Naive thymus-derived CD4-positive, alpha-beta T cell (primary cell): ENCODE measurements at places on chromosomes 13 and 19.

GRCh38 chr13:111859354-111860230 is 207.4 kb upstream of the SOX1 start:
- no peak for DNase-seq

- DNase-seq, result no peak
These were observed 335.7 kb downstream of the TSHZ3 start for GRCh38 chr19:31013384-31014020.

DNA sequence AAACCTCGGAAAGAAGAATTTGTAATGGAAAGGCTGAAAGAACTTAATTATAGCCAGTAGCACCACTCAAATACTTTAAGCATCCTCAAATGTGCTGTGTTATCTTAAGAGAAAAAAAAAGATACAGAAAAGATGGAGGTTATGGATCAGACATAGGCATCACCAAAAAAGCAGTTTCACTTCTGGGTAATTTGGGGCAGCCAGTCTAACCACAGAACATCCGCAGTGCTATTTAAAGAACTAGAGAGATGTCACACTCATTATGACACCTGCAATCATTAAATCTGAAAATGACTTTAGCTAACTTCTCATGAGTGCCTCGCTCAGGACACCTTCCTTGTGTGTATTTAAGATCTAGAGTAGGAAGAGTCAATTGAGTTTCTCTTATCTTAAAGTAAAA is 211.8 kb downstream of the RBM26 start:
- DNase-seq, result peak; percentile 47

GRCh38 chr13:45406421-45406820 is 11.8 kb downstream of the SLC25A30 start:
- no peak for DNase-seq

DNA sequence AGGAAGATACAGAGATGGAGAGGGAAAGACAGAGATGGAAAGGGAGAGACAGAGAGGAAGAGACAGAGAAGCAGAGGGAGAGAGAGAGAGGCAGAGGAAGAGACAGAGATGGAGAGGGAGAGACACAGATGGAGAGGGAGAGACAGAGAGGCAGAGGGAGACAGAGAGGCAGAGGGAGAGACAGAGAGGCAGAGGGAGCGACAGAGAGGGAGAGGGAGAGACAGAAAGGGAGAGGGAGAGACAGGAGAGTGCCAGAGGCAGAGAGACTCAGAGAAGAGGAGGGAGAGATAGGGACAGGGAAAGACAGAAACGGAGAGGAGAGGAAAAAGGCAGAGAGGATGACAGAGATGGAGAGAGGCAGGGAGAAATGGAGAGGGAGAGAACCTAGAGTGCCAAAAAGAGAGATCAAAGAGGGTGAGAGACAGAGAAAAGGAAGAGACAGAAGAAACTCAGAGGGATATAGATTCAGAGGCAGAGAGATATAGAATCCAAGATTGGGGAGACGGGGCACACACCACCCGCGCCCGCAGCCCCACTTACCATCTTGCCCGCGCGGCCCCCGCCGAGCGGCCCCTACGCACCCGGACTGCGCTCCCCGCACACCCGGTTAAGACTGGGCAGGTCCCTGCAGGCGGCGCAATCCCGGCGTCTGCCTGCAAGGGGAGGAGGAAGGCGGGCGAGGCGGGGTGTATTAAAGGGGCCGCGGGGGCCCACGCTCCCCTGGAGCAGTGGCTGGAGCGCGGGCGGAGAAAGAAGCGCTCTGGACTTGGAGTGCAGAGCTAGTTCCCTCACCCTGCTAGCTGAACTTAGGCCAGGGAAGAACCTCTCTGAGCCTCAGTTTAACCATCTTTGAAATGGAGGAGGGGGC is 10.7 kb downstream of the TM6SF2 start:
- DNase-seq, result no peak

GRCh38 chr19:13599681-13600080 is 93.4 kb upstream of the CACNA1A start:
- no peak for DNase-seq

- no peak for DNase-seq
These were observed 56.1 kb upstream of the ZNF835 start for GRCh38 chr19:56727677-56728076.

GRCh38 chr19:18393836-18394235 is 3.6 kb downstream of the LRRC25 start:
- DNase-seq, result no peak

DNA sequence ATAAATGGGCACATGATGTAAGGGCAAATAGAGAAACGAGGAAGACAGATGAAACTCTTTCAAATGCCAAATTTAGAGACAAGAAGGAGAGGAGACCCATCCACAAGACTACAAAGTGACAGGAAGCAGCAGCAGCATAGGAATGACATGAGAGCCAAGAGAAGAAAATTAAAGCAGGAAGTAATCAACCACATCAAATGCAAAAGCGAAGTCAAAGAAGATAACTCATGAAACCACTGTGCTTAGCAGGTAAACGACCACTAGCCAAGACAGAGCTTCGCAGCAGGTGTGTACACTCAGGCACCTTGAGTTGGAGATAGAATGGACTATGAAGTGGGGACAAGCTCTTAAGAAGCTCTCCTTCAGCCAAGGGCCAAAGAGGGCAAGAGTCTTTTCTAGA is 64.1 kb downstream of the KLF12 start:
- peak; percentile 69 for DNase-seq

GRCh38 chr19:5695649-5696195 is 5.6 kb downstream of the RPL36 start:
- no peak for DNase-seq

DNA sequence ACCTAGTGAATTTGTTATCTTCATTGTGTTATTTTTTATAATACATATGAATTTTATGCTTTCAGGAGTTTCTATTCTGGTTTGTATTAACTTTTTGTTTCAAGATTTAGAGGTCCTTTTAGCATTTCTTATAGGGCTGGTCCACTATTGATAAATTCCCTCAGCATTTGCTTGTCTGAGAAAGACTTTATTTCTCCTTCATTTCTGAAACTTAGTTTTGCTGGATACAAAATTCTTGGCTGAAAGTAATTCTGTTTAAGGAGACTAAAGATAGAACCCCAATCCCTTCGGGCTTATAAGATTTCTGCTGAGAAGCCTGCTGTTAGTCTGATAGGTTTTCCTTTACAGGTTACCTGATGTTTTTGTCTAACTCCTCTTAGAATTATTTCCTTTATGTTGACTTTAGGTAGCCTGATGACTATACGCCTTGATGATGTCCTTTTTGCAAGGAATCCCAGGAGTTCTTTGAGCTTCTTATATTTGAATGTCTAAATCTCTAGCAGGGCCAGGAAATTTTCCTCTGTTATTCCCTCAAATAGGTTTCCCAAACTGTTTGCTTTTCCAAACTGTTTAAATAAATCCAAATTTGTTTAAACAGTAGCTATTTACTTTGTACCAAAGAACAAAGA is 127.1 kb downstream of the CYSLTR2 start:
- DNase-seq, result no peak

- no peak for DNase-seq
These were observed 384.7 kb downstream of the PCDH9 start for GRCh38 chr13:66845393-66845792.

DNA sequence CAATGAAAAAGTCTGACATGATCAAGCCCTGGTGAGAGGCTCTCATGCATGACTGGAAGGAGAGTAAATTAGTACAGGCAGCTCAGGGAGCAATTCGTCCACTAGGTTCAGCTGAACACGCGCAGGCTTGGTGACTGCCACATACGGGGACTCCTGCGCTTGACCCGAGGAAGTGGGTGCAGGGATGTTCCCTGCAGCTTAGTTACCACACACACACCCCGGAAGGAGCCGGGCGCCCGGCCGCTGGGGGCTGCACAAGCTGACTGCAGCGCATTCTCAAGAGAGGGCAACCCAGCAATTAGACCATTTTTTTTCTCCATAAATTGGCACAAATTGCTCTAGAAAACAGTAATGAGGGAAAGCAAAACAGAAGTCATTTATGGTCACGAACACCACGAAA is 23.0 kb upstream of the MIER2 start:
- DNase-seq, result no peak

GRCh38 chr19:49881672-49882394 is 4.3 kb downstream of the TBC1D17 start:
- no peak for DNase-seq

GRCh38 chr19:5870986-5871394 is 650 bp upstream of the FUT5 start:
- DNase-seq, result no peak

DNA sequence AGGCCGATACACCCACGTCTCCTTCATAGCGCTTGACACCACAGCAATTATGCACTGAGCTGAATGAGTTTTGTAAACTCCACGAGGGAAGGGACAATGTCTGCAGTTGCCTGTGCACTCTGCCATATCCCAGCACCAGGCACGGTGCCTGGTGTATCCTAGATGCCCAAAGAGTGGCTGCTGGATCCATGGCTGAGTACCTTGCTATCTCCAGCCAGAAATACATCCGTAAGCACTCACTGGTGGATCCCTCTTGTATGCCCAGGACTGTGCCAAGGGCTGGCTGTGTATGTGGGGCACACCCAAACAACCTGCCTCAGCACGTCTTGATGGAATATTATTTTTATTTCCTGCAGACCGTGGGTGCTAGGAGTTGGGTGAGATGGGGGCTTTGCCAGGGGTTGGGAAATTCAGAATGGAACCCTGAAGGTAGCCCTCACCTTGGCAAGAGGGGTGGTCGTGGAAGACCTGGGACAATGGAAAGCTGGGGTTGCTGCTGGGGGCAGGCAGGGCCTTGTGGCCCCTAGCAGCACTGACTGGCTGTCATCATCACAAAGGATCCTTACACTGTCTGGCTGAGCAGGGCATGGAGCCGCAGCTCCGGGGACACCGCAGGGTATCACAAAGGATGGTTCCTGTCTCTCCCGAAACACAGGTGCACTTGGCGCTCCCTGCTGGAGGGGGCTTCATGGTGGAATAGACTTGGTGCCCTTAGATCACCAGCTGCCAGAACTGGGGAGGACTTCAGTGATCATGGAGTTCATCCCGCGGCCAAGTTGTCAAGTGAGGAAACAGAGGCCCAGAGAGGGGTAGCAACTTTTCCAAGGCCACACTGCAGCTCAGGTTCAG is 131.3 kb downstream of the URI1 start:
- no peak for DNase-seq

- no peak for DNase-seq
These were observed 108.4 kb downstream of the ZNF557 start for GRCh38 chr19:7177926-7178325.

DNA sequence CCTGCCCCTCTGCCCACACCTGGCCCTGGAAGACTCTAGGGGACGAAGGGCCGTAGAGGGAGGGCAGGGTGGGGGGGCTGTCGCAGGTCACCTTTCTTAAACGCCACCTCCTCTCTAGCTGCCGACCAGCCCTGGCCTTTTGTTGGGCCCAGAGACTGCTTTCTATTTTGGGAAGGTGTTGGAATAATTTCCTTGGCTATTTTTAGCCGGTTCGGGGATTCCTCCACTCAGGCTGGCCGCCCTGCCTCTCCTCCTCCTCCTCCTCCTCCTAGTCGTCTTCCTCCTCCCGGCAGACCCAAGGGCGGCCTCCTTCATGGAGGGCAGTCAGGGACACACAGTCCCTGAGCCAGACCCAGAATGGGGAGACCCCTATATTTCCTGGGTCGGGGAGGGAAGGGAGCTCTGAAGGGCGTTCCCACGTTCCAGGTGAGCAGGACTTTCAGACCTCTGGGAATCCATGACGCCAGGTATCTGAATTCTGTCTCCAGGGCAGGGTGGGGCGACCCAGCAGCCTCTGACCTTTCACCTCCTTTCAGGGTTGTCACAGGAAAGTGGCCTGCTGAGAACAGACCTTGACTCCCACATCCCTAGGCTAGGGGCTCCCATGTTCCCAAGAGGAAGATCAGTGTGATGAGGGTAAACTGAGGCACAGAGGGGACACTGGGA is 19.9 kb downstream of the GADD45B start:
- no peak for DNase-seq

- no peak for DNase-seq
These were observed 802.3 kb upstream of the PRR20A start for GRCh38 chr13:56338421-56338820.

- DNase-seq, result no peak
These were observed 81.5 kb upstream of the FAM216B start for GRCh38 chr13:42699912-42700311.

- no peak for DNase-seq
These were observed 1.3 kb downstream of the B3GNT3 start for GRCh38 chr19:17796013-17796837.

GRCh38 chr13:80475718-80476117 is 134.8 kb upstream of the SPRY2 start:
- DNase-seq, result no peak

GRCh38 chr13:49314344-49314882 is 66.7 kb downstream of the CDADC1 start:
- no peak for DNase-seq

DNA sequence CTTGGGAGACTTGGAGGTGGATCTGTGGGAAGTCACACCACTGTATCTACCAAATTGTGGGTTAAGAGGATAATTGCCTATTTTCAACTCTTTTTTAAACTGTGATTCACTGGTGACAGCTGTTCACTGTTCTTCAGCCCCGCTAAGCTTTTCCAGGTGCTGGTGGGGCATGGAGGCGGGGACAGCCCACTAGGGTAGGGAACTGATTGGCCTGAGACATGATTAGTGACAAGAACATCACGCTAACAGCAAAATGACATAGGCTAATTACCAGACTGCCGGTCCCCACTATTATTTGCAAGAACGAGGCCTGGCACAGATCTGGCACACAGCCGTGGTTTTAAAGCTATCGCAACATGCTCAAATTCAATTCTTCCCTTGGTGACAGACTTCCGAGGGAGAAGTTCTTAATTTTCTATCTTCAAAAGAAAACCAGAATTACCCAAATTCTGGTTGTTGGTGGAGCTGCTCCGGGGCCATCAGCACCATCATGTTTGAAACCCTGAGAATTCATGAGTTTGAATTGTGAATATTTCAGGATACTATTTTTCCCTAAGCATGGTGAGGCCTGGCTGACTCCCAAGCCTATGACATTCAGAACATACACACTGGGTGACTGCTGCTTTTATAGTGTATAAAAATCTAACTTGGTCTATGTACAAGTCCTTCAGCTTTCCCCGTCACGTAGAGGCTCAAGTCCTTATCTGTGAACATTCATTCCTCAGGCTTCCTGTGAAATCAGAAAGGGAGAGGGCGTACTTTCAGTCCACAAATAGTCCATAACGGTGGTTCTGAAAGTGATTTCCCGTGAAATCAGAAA is 17.9 kb downstream of the DOCK9 start:
- no peak for DNase-seq

GRCh38 chr13:111789011-111789410 is 277.9 kb upstream of the SOX1 start:
- DNase-seq, result no peak

- no peak for DNase-seq
These were observed 355.8 kb downstream of the MYO16 start for GRCh38 chr13:108985166-108985565.

GRCh38 chr19:49431330-49431749 is 6.2 kb downstream of the GFY start:
- DNase-seq, result no peak

DNA sequence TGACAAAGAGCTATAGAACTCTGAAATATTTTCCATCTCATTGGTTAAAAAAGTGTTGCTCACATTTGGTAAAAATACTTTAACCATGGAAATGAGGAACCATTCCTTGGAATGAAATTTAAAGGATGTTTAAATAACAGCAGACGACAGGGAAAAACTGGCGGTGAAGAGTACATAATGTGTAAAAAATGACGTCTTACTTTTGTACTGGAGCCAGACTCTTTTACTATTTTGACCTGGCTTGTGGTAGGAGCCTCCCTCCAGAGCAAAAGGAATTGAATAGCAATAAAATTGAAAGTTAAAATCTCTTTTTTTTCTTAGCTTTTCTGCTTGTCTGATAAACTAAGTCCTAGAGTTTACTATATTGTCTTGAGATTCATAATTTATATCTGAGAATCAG is 426.2 kb upstream of the KLHL1 start:
- DNase-seq, result no peak

- DNase-seq, result no peak
These were observed 30.0 kb downstream of the CCNE1 start for GRCh38 chr19:29841559-29842367.
